ENCODE measurements at places on chromosomes 5 and 9. TPM values are rescaled to one million over a fixed set of nuclear protein-coding genes. Genes with fewer than 3 reads are reported as not detected.

MSX2 gene
- total RNA-seq = 0.69 TPM

PFN3 gene
- not detected for total RNA-seq

DMRT3 gene
- not detected for total RNA-seq

ZSWIM6 gene
- total RNA-seq = 40.1 TPM

PCDHGB5 gene
- total RNA-seq = 24.0 TPM

ARL14EPL gene
- total RNA-seq = not detected

SOX30 gene
- total RNA-seq = not detected

DND1 gene
- 0.69 TPM for total RNA-seq

DIRAS2 gene
- total RNA-seq = 97.1 TPM

FOXD4 gene
- total RNA-seq = 1.6 TPM

HACD4 gene
- total RNA-seq = 1.6 TPM

APBA1 gene
- total RNA-seq = 93.2 TPM

LMAN2 gene
- total RNA-seq = 90.0 TPM

MEGF10 gene
- total RNA-seq = 29.1 TPM

NAIP gene
- 26.8 TPM for total RNA-seq

TLX3 gene
- total RNA-seq = not detected

RGS14 gene
- 10.1 TPM for total RNA-seq

C8G gene
- total RNA-seq = not detected

PITX1 gene
- not detected for total RNA-seq
